ENCODE measurements at places on chromosomes 11 and 22. TPM values are rescaled to one million over a fixed set of nuclear protein-coding genes. Genes with fewer than 3 reads are reported as not detected.
A peak's percentile ranks its signal among the peaks of the same experiment; 100 is the strongest.

NXPE4 gene
- 0.33 TPM for total RNA-seq

DNA sequence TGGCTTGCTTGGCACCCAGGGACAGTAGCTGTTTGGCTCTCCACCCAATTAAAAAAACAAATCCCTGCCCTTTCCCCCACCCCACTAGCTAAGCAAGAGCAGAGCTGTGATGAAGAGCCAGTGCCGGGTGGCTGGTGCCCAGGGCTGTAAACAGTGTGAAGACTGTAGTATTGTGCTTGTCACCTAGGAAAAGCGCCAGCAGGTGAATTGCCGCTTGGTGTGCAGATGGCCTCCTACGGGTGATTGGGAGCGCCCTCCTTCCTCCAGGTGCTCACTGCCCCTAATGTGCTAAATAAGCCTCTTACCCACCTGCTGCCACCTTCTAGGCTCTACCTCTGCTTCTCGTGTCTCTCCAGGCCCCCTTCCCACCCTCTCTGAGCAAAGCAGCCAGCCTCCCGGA lies 18.4 kb upstream of the RAPSN start:
- H3K4me1 ChIP-seq = no peaks in the 10 kb centered on the region
- DNase-seq = peak; percentile 37
- H3K27ac ChIP-seq = no peak overlapping the region
- no peaks in the 10 kb centered on the region for H3K27me3 ChIP-seq
- peaks cover 6% of the 10 kb centered on the region for H3K36me3 ChIP-seq

TXNRD2 gene
- 29.5 TPM for total RNA-seq

- H3K4me3 ChIP-seq = no peak overlapping the region
- H3K27me3 ChIP-seq = no peaks in the 10 kb centered on the region
- H3K4me1 ChIP-seq = no peaks in the 10 kb centered on the region
- no peak overlapping the region for H3K27ac ChIP-seq
These were observed 232.9 kb downstream of the ETS1 start for GRCh38 chr11:128354476-128354875.

DNA sequence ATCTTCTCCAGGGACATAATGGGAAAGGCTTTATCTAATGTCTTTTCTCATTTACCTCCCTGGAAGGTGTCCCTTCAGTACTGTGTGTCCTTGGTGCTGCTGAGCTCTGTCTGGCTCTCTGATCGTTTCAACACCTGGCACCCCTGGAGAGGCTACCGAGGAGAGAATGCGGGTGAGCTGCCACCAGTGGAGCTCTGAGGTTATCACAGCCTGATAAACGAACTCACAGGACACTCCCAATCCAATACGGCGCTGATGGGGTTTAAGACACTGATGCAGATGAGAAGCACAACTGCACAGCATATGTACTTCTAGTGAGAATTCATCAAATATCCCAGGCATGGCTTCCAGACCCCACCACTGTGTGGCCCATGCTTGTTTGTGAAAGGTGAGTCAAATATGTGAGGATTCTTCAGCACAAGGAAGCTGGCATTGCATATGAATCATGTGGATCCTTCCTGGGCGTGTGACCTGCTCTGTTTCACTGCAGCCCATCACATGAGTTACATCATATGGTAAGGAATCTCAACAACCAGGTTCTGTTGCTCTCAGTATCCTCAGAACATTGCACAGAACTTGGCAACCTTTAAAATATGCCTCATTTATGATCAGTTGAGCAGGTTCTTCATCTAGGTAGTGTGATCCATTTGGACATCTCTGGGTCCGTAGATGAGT lies 34.8 kb upstream of the VWA5A start:
- no peaks in the 10 kb centered on the region for H3K27me3 ChIP-seq
- no peak for DNase-seq
- H3K36me3 ChIP-seq = no peaks in the 10 kb centered on the region
- no peaks in the 10 kb centered on the region for H3K4me1 ChIP-seq

GRCh38 chr11:114172871-114173444 lies 113.4 kb downstream of the ZBTB16 start:
- H3K4me1 ChIP-seq = peaks cover 30% of the 10 kb centered on the region
- no peak overlapping the region for H3K4me3 ChIP-seq
- no peaks in the 10 kb centered on the region for H3K27me3 ChIP-seq
- DNase-seq = no peak
- H3K27ac ChIP-seq = peak overlapping the region; percentile 83

- H3K36me3 ChIP-seq = no peaks in the 10 kb centered on the region
- peaks cover 2% of the 10 kb centered on the region for H3K4me1 ChIP-seq
- H3K27ac ChIP-seq = no peak overlapping the region
- no peak for DNase-seq
These were observed 52.8 kb upstream of the CCDC188 start for GRCh38 chr22:20203552-20204201.

CRYBB3 gene
- 0.97 TPM for total RNA-seq

GRCh38 chr22:36510966-36511881 lies 4.4 kb upstream of the FOXRED2 start:
- peaks cover 8% of the 10 kb centered on the region for H3K36me3 ChIP-seq
- H3K27me3 ChIP-seq = no peaks in the 10 kb centered on the region
- H3K4me1 ChIP-seq = no peaks in the 10 kb centered on the region
- no peak overlapping the region for H3K27ac ChIP-seq

DNA sequence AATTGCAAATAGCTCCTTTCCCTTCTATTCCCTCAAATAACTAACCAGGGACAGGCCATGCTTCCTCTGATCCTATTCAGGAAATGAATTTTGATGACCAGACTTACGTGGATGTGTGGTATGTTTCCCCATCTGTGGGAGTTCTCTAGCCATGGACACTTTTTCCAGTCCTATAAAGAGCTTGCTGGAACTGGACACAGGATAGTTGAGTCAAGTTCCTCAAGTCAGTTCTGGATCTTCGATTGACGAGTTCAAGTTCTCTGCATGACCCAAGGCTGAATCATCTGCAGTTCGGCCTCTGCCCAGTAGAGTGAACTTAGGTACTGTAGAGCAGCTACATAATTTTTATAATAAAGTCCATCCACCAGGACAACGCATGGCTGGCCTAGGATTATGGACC lies 52.7 kb upstream of the CCND1 start:
- H3K27me3 ChIP-seq = no peaks in the 10 kb centered on the region
- no peak for DNase-seq
- no peak overlapping the region for H3K27ac ChIP-seq
- no peaks in the 10 kb centered on the region for H3K4me1 ChIP-seq
- no peak overlapping the region for H3K4me3 ChIP-seq

UPB1 gene
- total RNA-seq = 1.2 TPM

- DNase-seq = no peak
- H3K27me3 ChIP-seq = no peaks in the 10 kb centered on the region
- no peak overlapping the region for H3K27ac ChIP-seq
- no peaks in the 10 kb centered on the region for H3K36me3 ChIP-seq
- H3K4me3 ChIP-seq = no peak overlapping the region
- H3K4me1 ChIP-seq = no peaks in the 10 kb centered on the region
These were observed 61.3 kb upstream of the OR5P2 start for GRCh38 chr11:7858006-7858405.

GRCh38 chr11:117482881-117483280 lies 155.2 kb downstream of the CEP164 start:
- no peak overlapping the region for H3K4me3 ChIP-seq
- H3K27ac ChIP-seq = no peak overlapping the region
- no peaks in the 10 kb centered on the region for H3K4me1 ChIP-seq

ZNF143 gene
- total RNA-seq = 40.1 TPM

PNPLA3 gene
- 1.3 TPM for total RNA-seq

- H3K4me1 ChIP-seq = no peaks in the 10 kb centered on the region
- no peaks in the 10 kb centered on the region for H3K36me3 ChIP-seq
- H3K4me3 ChIP-seq = no peak overlapping the region
- no peaks in the 10 kb centered on the region for H3K27me3 ChIP-seq
- H3K27ac ChIP-seq = no peak overlapping the region
These were observed 68.0 kb downstream of the EFCAB6 start for GRCh38 chr22:43743929-43744643.

DNA sequence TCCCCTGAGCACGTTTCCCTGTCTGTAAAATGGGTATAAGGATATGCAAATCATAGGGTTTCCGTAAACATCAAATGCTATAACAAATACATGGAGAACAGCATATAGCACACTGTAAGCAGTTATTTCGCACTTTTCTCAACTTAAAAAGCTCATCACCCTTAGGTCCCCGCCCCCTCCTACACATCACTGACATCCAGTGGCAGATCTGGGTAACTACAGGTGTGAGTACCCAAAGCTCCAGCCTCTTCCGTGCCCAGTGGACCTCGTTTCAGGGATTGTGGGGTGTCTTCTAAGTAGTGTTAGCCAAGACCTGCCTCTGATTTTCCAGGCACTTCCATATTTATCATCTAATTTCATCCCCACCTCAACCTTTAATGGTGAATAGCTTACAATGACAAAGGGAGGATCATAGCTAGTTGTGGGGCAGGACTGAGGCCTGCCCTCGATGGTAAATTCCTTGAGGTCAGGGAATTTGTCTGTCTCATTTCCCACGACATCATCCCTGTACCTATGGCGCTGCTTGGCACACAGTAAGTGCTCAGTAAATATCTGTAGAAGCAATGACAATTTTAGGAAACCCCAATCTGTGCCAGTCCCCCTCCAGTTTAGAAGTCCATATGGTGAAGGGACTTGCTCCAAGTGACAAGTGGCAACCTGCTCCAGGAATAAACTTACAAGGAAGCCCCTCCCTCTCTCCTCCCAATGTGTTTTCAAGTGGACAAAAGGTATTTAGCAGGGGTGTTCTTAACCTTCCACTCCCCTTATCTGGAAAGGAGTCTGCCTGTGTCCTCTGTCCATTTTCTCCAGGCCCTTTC lies 340.5 kb downstream of the TENM4 start:
- no peak overlapping the region for H3K4me3 ChIP-seq
- peaks cover 4% of the 10 kb centered on the region for H3K4me1 ChIP-seq
- no peaks in the 10 kb centered on the region for H3K36me3 ChIP-seq
- H3K27me3 ChIP-seq = no peaks in the 10 kb centered on the region
- H3K27ac ChIP-seq = no peak overlapping the region

ALDH3B2 gene
- not detected for total RNA-seq

ZNF280A gene
- total RNA-seq = not detected

GRCh38 chr11:47264521-47264920 lies 5.4 kb upstream of the MADD start:
- H3K36me3 ChIP-seq = no peaks in the 10 kb centered on the region
- H3K4me3 ChIP-seq = no peak overlapping the region
- H3K27ac ChIP-seq = no peak overlapping the region
- DNase-seq = no peak
- H3K27me3 ChIP-seq = no peaks in the 10 kb centered on the region
- H3K4me1 ChIP-seq = no peaks in the 10 kb centered on the region

- no peak for DNase-seq
- no peaks in the 10 kb centered on the region for H3K27me3 ChIP-seq
- no peaks in the 10 kb centered on the region for H3K36me3 ChIP-seq
- H3K4me3 ChIP-seq = no peak overlapping the region
- no peak overlapping the region for H3K27ac ChIP-seq
These were observed 123.9 kb downstream of the OPCML start for GRCh38 chr11:133408402-133408801.

- H3K27ac ChIP-seq = no peak overlapping the region
- peaks cover 3% of the 10 kb centered on the region for H3K36me3 ChIP-seq
- no peak overlapping the region for H3K4me3 ChIP-seq
- DNase-seq = no peak
These were observed 65.7 kb downstream of the SGSM1 start for GRCh38 chr22:24871611-24872205.

GRCh38 chr11:102560555-102561011 lies 30.0 kb upstream of the MMP7 start:
- H3K4me1 ChIP-seq = no peaks in the 10 kb centered on the region
- H3K36me3 ChIP-seq = no peaks in the 10 kb centered on the region
- peak overlapping the region; percentile 18 for H3K27ac ChIP-seq
- DNase-seq = no peak
- peak overlapping the region; percentile 64 for H3K4me3 ChIP-seq
- no peaks in the 10 kb centered on the region for H3K27me3 ChIP-seq

KRTAP5-9 gene
- total RNA-seq = 0.57 TPM

DNA sequence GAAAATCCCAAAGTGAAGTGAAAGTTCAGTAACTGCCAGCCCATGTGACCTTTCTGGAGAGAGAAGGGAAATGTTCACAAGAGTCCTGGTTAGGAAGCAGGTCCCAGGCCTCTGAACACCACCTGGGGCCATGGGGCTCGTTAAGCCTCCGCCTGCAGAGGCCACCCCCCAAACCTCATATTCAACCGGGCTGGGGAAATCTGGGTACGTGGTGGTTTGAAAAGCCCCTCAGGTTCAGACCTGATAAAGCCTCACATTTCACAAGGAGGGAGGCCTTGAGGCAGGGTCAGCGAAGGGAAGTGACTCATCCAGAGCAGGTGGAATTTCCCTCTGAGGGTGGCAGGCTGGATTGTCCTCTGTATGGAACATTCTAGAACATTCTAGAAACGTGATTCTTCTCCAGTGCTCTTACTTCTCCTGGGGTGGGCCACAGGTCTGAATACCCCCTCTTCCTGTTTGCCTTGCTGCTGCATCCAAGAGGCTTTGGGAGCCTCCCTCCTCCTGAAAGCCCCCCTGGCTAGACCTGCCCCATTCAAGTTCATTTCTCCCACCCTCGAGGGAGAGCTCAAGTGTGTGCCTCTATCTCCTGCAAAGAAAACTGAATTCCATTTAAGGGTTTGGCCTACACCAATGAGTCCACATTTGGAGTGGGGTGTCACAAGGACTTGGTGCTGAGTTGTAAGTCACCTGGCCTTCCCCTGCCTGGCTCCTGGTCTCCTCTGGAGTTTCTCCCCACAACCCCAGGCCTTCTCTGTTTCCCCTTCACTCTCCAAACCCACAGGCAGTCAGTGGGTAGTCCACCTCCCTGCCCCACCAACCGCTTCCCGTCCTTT lies 6.3 kb downstream of the FXYD2 start:
- H3K4me3 ChIP-seq = no peak overlapping the region
- no peaks in the 10 kb centered on the region for H3K27me3 ChIP-seq
- H3K36me3 ChIP-seq = no peaks in the 10 kb centered on the region
- DNase-seq = no peak
- no peaks in the 10 kb centered on the region for H3K4me1 ChIP-seq
- no peak overlapping the region for H3K27ac ChIP-seq

GRCh38 chr11:111996129-111996528 lies 29.1 kb upstream of the DLAT start:
- peaks cover 23% of the 10 kb centered on the region for H3K36me3 ChIP-seq
- DNase-seq = no peak
- no peak overlapping the region for H3K27ac ChIP-seq
- no peaks in the 10 kb centered on the region for H3K27me3 ChIP-seq
- no peaks in the 10 kb centered on the region for H3K4me1 ChIP-seq
- H3K4me3 ChIP-seq = no peak overlapping the region

DNAJB7 gene
- not detected for total RNA-seq

DNA sequence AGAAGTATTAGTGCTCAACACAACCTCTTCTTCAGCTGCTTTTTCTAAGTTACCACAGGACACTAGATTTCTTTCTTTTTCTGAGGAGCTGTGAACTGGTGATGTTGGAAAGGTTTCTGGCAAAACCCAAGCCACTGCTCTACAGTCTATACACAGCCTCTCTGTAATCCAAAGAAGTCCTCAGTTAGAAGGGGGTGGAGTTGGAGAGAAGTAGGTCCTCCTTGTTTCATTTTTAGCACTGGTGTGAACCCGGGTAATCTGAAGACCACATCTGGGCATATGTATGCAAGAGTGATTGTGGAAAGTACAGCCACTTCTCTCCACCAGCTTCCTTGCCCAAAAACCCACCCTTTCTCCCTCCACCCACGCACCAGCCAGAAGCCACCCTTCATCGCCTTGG lies 1168.1 kb downstream of the LRRC4C start:
- H3K27ac ChIP-seq = no peak overlapping the region
- DNase-seq = no peak
- H3K36me3 ChIP-seq = no peaks in the 10 kb centered on the region
- H3K27me3 ChIP-seq = no peaks in the 10 kb centered on the region
- no peaks in the 10 kb centered on the region for H3K4me1 ChIP-seq
- H3K4me3 ChIP-seq = peak overlapping the region; percentile 32
